Activated CD8-positive, alpha-beta memory T cell treated with anti-CD3 and anti-CD28 coated beads for 4 hours (primary cell): ENCODE measurements at places on chromosomes 6 and 20.

- DNase-seq = no peak
Observed at GRCh38 chr20:64068386-64069208, 5.6 kb downstream of the TCEA2 start.

GRCh38 chr6:163709693-163710092, 295.2 kb downstream of the QKI start:
- DNase-seq = no peak

- DNase-seq = no peak
Observed at GRCh38 chr20:54321352-54322087, 113.6 kb downstream of the PFDN4 start.

DNA sequence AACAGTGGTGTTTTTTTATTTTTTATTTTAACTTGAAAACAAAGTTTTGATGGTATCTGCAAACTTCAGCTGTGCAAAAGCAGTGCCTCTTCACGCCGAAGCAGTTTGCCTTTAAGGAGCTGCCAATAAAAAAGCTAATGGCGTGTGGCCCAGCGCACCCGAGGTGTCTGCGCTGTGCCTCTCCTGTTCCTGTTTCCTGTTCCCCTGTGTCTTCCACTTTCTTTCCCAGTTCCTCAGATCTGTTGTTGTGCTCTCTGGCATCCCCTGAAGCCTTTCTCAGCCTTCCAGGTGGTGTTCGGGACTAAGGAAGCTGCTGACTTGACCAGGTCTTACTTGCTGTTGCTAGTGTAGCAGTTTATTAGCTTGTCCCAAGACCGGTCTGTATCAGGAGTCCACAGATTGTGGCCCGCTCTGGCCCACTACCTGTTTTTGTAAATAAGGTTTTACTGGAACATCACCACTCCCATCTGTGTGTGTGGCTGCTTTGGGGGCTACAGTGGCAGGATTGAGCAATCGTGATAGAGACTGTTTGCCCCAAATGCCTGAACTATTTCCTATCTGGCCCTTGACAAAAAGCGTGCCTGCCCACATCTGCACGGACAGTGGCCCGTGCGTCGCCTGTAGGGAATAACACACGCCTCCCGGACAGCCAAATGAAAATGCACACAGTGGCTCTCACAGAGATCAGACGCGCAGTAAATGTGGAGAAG, 178.3 kb downstream of the TMEM242 start:
- no peak for DNase-seq

DNA sequence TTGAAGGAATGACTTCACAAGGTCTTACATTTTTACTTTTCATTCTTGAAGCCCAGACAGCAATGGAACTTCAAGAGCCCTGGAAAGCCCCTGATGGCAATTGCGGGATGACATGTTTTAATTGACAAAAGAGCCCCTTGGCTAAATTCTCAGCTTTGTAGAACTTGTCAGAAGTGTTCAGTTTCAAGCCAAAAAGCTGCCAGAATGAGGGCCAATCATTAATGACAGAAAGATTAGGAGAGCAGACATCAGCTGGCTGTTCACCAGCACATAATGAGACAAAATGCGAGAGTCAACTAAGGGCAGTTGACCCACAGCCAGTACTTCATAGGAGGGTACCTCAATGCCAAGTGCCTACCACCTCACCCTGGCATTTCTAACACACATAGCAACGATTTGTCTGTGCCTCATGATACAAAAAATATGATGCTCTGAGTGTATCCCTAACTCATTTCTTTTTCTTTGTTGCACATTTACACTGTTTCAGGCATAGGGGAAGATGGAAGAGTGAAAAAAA, 243.1 kb downstream of the MYLK4 start:
- DNase-seq = no peak

DNA sequence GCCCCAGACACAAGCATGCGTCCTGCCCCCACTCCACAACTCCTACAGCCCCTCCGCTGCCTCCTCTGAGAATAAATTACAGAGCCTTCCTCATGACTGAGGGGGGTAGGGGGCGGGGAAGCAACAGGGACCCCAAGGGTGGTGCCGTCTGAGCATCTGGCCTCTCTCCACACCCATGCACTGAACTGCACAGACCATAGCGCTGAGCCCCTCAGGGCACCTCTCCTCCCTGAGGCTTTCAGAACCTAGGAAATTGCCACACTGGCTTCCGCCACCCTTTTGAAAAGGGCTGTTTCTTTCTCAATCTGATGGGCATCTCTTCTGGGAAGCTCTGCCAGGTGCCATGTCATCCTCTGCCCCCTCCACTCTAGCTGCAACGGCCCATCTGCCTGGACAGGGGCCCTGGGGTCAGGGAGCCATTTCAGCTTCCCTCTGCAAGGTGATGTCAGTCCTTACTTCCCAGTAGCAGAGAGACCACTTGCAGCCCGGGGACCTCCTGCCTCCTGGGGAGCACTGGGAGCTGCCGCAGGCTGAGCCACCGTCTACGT, 2.5 kb downstream of the CST7 start:
- DNase-seq = no peak

- DNase-seq = no peak
Observed at GRCh38 chr6:12012038-12012557, at the start of gene HIVEP1. HIVEP1 (plus strand) TSS chr6:12012312; CDS start chr6:12015629, 3,317 bp downstream.

DNA sequence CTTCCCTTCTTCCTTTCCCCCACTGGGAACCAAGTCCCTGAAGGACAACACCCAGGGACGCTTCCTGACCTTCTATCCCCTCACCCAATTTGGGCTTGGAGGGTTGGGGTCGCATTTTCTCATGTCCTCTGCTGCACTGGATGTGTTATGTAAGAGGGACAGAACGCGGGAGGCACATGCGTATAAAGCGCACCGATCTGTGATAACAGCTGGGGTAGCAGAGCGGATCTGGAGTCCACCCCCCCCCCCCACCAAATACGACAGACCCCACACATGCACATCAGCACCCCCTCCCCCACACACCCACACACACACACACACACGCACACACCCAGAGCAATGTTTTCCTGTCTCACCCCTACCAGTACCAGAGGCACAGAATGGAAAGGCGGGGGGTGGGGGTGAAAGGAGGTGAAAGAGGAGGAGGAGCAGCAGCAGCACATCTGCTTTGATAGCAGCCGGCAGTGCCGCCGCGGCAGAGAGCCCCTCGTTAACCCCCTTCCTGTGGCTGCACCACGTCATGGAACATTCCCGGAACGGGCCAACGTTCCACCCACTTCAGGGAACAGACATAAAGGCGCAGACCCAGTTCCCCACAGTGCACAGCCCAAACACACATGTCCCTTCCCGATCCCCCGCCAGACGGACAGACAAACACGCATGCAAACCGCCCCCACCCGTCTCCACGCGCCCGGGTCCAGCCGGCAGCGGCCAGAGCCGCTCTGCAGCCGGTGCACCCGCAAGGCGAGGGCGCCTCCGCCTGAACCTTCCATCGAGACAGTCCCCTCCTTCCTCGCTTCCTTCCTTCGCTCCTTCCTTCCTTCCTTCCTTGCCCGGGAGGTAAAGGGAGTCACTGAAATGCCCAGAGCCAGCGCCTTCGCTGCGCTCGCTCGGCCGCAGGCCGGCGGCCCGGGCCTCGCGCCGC, 590 bp downstream of the HIVEP2 start:
- DNase-seq = peak; percentile 97

DNA sequence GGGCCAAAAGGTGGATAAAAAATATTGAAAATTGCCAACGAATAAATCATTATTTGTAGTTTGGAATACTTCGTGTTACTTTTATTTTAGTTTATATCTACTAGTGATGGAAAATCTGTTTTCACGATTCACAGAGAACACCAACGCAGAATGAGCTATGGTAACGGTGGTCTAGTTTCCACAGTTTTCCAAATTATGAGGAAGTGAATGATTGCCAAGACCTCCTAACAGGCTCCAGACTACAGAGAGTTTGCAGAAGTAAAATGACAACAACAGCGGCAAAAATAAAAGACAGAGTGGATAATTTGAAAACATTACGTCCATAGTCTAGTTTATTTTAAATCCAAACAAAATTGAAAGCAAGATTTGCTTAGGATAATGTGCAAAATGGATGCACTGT, 57.0 kb upstream of the AIG1 start:
- no peak for DNase-seq

DNA sequence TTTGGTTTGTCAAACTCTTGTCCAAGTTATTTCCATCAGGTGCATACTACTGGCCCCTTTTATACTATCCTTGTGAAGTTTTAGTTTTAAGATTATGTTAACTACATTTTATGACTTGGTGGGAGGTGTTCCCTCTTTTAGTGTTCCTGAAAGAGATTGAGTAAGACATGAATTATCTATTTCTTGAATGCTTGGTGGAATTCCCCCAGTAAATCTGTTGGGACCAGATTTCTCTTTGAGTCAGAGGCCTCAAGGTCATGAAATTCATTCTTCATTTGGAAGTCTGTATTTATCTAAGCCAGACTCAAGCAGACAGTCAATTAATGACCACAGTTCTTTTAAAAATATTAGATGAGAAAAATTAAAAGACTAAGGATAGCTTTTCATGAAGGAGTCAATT, 81.3 kb downstream of the MOXD1 start:
- DNase-seq = no peak

DNA sequence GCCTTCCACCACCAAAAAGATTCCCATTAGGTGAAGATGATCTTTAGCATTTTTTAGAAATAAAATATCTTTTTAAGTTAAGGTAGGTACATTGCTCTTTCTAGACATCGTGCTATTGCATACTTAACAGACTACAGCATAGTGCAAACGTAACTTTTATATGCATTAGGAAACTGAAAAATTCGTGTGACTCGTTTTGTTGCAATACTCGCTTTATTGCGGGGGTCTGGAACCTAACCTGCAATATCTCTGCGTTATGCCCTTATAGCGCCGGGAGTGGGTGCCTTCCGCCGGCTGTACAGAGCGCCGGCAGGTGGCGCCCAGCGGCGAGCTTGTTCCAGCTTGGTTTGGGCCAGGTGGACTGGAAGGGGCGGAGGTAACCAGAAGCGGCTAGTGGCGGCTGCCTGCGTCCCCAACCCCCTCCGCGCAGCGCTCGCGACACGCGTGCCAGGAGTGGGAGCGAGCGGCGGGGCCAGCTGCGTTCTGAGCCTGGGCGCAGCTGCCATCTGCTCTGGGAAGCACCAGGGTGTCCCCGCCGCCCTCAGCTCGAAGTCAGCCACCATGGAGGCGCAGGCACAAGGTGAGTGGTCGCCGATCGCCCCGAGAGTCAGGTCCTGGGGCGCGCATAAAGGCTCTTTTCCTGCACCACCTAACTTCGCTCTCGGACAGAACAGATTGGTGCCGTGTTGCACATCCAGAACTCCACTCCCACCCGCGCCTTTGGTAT, at the start of gene TPD52L1:
TPD52L1 (plus strand) TSS at position 383 of the 727 bp plus-strand sequence; CDS start at position 562, 179 bp downstream.
- DNase-seq = peak; percentile 10

GRCh38 chr6:7974565-7974937, 64.0 kb upstream of the TXNDC5 start:
- DNase-seq = no peak
